ENCODE measurements at places on chromosomes 2 and 18.

GRCh38 chr2:69765096-69765380 lies 23.1 kb downstream of the ANXA4 start:
- DNase-seq, result no peak

DNA sequence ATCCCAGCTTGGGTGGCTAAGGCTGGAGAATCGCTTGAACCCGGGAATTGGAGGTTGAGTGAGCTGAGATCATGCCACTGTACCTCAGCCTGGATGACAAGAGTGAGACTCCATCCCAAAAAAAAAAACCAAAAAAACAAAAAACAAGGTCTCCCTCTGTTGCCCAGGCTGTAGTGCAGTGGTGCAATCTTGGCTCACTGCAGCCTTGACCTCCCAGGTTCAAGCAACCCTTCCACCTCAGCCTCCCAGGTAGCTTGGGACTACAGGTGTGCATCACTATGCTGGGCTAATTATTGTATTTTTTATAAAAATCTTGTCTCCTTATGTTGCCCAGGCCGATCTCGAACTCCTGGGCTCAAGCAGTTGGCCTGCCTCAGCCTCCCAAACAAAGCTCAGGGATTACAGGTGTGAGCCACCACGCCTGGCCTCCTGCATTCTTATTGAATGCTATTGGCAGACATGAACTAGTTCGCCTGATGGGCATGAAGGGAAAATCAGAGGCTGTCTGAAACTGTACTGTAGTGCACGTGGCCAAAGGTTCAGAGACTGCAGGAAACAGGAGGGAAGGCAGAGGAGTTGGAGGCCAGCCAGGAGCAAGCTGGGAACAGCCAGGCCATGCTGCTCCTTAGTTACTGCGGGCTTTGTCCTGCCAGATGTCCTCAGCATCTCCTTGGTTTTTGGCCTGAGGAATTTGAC lies 16.0 kb upstream of the ASXL2 start:
- no peak for DNase-seq

DNA sequence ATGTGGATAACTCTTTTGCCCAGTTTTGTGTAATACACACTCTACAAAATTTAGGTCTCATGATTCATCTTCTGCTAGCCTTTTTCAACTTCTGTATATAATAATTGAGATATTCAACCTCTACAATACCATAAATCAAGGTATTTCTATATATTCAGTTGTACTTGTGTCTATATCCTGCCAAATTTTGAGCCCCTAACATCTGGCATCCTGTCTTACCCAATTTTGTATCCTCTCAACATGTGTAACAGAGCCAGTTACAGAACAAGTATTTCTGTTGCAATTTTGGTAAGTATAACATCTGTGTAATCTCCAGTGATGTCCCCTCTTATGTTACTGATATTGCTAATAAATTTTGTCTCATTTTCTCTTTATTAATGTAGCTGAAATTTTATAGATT lies 145.8 kb downstream of the TRIB2 start:
- no peak for DNase-seq

DNA sequence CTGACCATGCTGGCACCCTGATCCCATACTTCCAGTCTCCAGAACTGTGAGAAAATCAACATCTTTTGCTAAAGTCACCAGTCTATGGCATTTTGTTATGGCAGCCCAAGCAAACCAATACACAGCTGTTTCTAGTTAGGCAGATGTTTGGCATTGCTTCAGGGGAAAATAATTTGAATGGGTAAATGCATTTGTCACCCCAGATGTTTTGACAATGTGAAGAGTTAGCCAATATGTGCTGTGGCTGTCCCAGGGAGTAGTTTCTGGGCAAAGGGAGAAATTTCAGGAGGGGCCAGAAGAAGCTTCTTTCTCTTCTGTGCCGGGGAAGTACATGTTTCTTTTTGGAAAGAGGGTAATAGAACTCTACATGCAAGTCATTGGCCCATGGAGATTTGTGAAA lies 619.0 kb downstream of the SLC4A3 start:
- no peak for DNase-seq

DNA sequence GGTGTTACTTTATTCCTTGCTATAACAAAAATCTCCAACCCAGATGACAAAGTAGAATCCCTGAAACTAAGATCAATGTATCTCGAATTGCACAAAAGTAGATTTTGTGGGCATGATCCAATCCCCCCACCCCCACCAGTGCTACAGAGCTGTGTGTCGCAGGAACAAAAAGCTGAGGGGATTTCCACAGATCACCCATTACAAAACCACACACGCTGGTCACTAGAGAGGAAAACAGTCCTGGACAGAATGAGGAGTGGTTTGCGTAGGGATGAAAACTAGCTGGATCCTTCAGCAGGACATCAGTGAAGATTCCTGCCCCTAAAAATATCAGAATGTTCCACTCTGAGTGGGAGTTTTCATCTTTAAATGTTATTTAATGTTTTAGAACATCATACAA lies 165.3 kb upstream of the STK17B start:
- DNase-seq, result no peak

DNA sequence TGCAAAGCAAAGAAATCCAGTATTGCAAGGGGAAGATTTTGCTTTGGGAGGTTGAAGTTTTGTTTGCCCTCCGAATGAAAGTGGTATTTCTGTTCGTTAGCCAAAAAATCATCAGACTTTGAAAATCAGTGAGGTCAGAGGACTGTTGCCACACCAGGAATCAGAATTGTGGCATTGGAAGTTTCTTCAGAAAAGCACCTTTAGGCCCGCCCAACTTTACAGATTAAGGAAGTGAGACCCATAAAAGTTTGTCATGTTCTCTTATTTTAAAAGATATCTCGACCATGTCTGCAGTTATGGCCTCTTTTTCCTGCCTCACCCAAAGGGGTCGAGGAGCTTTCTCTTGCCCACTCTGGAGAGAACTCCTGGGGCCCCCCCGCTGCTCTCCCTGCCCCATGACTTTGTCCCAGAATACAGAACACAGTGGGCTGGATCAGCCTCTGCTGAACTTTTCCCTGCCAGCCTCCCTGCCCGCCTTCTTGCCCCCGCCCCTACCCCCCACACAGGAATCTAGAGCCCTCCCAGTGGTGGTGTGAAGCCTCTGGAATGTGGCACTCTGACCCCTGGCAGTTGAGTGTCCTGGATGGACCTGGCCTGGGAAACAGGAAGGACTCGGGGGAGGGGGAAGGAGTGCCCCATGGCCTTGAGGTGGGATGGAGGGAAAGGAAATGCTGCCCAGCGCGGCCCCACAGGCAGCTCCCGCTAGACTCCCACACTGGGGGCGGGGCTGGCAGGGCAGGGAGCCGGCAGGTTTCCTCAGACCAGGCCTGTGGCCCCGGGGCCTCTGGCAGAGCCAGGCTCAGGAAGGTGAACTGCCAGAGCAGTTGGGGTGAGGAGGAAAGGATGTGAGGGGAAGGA lies 25.3 kb downstream of the CRIM1 start:
- DNase-seq, result no peak

GRCh38 chr2:233865838-233866237 lies 2.3 kb downstream of the MSL3B start:
- DNase-seq, result no peak

DNA sequence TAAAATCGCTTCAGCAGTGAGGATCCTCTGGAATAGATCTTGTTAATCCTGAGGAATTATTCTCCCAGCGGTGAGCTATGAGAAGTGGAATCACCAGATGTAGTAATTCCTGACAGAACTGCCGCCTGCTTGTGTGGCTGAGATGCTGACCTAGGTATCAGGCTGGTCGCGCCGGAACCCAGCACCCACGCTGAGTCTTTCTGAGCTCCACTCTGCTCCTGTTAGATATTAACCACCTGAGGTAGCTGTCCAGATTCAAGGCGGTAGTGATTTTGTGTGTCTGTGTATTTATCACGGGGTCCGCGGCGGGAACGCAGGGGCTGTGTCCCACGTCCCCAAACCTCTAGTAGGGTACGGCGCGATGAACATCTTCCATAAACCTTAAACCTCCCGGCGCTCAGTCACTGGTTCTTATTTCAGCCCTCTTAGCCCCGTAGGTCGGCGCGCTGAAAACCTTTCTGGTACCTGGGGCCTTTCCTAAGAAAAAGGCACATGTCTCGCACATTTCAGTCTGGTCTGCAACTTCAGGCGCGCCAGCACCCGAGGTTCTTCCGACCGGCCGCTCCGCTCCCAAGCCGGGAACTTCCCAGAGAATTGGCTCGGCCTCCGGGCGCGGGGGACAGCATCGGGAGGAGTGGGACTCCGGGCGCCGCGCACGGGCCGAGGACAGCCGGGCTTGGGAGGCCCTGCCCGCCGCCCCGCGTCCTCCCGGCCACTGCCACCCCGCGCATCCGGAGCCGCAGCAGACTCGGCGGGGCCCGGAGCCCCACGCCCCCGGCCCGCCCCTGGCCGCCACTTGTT lies 542 bp upstream of the CNNM3 start:
- peak; percentile 32 for DNase-seq

GRCh38 chr2:55556809-55557208 lies 37.3 kb downstream of the CFAP36 start:
- DNase-seq, result no peak

GRCh38 chr18:43634994-43635393 lies 357.7 kb upstream of the SYT4 start:
- DNase-seq, result no peak

DNA sequence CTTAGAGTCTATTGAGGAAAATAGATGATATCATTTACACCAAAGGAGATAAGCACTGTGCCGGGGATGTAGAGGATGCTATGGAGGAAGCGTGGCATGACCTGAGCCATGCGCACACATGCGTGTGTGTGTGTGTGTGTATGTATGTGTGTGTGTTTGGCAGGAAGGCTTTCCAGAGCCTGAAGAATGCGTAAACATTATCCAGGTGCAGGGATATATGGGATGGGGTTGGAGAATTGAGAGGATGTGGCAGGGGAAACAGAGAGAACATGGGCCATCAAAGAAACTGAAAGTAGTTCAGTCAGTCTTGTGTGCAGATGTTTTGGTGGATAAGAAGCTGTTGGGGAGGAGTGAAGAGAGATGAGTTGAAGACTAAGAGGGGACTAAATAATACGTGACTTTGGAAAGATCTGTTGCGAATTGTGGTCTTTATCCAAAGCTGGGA lies 9.3 kb upstream of the STAT1 start:
- DNase-seq, result peak; percentile 15

GRCh38 chr18:21777814-21778213 lies 37.2 kb downstream of the MIB1 start:
- DNase-seq, result no peak

GRCh38 chr18:11994703-11995444 lies 13.6 kb downstream of the IMPA2 start:
- DNase-seq, result no peak

- DNase-seq, result no peak
These were observed 13.7 kb upstream of the PRELID3A start for GRCh38 chr18:12393998-12394397.

GRCh38 chr2:18268400-18268799 lies 292.1 kb downstream of the RDH14 start:
- DNase-seq, result no peak

GRCh38 chr2:2332381-2332780 lies 1.3 kb upstream of the MYT1L start:
- DNase-seq, result no peak

- DNase-seq, result no peak
These were observed 195.5 kb downstream of the CDCA7 start for GRCh38 chr2:173550143-173550542.

DNA sequence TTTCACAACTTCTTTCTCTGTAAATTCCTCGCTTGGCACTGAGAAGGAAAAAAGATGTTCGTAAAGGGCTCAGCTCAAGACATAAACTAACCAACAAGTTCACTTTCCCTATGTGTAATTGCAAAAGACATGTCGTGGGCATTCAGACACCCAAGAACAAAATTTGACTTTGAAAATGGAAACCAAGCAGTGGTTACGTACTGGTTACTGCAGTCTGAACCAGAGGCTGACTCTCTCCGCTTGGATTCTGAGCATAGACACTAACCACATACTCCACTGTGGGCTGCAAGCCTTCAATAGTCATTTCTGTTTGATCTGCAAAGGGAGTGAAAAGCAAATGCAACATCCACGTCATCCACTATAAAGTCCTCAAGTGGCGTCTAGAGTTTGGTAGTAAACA lies 53.9 kb downstream of the FN1 start:
- DNase-seq, result no peak

GRCh38 chr2:96594691-96595152 lies 43.4 kb downstream of the KANSL3 start:
- DNase-seq, result no peak

- DNase-seq, result no peak
These were observed 2.5 kb downstream of the HTRA2 start for GRCh38 chr2:74532222-74532621.

DNA sequence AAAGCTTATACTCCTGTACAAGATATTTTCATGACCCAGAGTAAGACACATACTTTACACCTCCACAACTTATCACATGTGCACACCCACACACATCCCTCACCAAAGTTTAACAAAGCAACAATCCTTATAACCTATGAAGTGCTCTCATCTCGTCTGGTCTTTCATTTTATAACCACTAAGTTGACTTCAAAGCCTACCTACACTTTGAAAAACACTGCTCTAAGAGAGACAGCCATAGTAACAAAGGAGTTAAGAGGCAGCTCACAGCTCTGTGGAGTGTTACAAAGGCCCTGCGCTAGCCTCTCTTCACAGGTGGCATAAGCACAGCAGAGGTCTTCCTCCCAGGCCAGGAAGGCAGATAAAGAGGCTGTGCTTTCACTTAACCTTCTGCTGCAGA lies 69.7 kb upstream of the TMEM200C start:
- DNase-seq, result no peak

- DNase-seq, result no peak
These were observed 259.8 kb upstream of the HDAC4 start for GRCh38 chr2:239660390-239661230.

DNA sequence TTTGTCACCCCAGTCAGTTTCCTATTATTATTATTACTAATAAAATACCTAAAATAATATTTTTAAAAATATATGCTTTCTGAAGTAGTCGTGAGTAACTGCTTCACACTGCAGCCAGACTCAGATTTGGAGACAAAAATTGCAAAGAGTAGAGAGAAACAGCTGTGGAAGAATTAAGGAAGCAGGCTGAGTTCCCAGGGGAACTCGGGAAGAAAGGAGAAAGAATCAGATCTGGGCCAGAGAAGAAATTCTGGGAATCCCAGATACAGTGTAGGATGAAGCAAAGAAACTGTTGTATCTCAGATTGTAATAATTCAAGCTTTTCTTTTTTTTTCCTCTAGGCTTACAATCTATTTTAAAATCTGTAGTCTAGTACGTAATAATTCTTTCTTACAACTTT lies 182.3 kb downstream of the FTCDNL1 start:
- no peak for DNase-seq

DNA sequence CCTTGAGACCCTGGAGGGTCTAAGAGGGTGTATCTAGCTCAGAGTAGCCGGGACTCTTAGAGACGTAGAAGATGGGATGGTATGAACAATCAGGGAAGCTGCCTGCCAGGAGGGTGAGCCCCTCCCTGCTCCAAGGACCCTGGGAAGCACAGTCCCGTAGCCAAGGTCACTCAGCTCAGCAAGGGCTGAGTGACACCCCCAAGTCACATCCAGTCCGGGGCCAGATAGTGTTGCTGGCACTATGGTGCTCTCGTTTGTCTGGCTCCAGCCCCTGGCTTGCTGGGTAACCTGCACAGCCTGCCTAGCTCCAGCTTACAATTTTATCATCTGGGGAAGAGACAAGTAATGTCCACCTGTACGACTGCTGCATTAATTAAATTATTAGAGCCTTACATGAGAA lies 22.3 kb downstream of the REEP1 start:
- no peak for DNase-seq
